Esophagus (tissue), 2 donors: ENCODE measurements at places on chromosomes 11 and 22. TPM values are rescaled to one million over a fixed set of nuclear protein-coding genes. Genes with fewer than 3 reads are reported as not detected.

GRIK4 gene
- polyA plus RNA-seq: 0.12 TPM

YIF1A gene
- 51.6 TPM for polyA plus RNA-seq

PRODH gene
- polyA plus RNA-seq: 6.9 TPM

SOX10 gene
- polyA plus RNA-seq: 0.99 TPM

P2RX3 gene
- polyA plus RNA-seq: not detected

RAC2 gene
- 7.2 TPM for polyA plus RNA-seq
